ENCODE measurements at places on chromosomes 3 and 15.

DNA sequence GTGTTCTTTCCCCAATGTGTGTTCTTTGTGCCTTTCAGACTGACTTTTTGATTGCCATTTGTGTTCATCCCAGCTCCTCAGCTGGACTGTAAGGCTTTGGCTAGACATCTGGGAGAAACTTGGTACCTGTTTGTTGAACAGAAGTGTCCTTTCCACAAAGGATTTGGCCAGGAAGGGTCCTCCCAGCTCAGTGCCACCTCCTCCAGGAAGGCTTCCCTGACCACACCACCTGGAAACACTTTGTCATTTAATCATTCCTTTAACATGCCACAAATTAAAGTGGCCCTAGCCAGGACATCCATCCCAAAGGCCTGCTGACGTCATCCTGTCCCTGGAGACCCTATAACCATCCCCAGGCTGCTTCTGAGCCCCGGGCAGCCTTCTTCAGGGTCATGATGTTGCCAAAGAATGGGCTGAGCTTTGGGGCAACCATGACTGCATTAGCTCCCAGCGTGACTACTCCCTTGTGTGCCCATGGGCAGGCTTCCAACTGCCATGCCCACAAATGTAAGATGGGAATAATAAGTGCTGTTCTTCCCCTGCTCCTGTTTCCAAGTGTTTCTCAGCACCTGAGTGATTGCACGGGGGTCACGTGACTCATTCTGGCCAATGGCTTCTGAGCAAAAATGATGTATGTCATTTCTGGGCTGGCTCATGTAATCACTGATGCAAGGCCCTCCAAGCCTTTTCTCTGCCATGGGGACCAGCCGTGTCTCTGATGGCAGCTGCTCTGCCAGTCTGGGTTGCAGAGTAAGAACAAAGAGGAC lies 112.5 kb upstream of the SMAD3 start:
- DNase-seq, result no peak

- DNase-seq, result no peak
Observed at GRCh38 chr15:54091651-54092050, 113.4 kb downstream of the UNC13C start.

- no peak for DNase-seq
Observed at GRCh38 chr3:174425422-174425821, 433.7 kb upstream of the NAALADL2 start.

GRCh38 chr3:48597408-48597800 lies 2.3 kb upstream of the COL7A1 start:
- DNase-seq, result no peak

DNA sequence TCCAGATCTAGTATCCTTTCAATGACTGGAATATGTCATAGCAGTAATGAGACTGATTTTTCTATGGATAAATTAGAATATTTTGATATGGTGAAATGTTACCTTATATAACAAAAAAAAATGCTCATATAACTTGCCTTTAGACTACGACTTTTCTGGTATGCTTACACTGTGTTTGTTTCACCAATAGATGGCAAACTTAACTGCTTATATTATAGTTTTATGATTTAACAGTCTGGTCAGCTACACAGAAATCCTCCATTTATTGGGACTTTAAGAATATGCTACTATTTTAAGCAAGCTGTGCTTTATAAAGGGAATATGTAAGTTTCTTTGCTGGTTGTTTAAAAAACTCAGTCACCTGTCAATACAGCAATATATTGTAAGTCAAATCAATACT lies 205.6 kb downstream of the VGLL3 start:
- DNase-seq, result no peak

- DNase-seq, result no peak
Observed at GRCh38 chr3:196159952-196160804, 51.0 kb downstream of the ZDHHC19 start.

- no peak for DNase-seq
Observed at GRCh38 chr3:48695393-48695753, 9.7 kb upstream of the NCKIPSD start.

DNA sequence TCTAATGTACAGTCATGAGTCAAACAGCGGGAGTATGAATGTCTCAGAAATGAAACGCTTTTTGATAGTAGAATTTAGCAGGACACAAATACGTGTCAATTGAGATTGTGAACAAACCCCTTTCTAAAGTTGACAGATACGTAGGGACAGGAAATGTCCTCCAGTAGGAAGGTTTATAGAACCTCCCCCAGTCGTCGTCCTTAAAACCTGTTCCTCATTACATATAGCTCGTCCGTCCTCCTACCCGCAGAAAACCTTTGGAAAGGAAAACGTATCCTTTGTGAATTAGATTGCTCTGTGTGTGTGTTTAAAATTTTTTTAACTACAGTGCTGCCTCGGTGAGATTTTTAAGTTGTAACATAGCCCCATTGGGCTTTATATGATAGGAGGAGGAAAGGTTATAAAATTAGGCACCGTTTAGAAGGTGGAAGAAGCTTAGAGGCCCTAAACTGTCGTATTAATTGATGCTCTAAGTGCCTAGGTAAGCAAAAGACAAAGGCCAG lies 4.1 kb downstream of the UBE2E1 start:
- DNase-seq, result no peak

DNA sequence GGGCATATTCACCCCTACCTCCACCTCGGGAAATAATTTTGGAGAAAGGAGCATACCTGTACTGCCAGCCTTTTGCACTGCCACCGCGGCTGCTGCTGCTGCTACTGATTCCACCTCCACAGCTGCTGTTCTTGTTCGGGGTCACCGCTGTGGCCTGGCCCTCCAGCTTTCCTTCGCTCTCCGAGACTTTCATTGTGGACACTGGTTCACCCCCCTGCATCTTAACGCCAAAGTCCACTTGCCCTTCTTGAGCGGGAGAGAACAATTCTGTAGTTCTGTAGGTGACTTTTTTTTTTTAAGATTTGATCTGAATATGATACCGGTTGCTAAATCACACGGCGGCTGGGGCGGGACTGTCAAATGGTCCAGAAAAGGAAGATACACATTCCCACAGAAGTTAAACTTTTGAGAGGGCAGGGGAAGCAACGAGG lies 701 bp downstream of the OSBPL11 start:
- no peak for DNase-seq

DNA sequence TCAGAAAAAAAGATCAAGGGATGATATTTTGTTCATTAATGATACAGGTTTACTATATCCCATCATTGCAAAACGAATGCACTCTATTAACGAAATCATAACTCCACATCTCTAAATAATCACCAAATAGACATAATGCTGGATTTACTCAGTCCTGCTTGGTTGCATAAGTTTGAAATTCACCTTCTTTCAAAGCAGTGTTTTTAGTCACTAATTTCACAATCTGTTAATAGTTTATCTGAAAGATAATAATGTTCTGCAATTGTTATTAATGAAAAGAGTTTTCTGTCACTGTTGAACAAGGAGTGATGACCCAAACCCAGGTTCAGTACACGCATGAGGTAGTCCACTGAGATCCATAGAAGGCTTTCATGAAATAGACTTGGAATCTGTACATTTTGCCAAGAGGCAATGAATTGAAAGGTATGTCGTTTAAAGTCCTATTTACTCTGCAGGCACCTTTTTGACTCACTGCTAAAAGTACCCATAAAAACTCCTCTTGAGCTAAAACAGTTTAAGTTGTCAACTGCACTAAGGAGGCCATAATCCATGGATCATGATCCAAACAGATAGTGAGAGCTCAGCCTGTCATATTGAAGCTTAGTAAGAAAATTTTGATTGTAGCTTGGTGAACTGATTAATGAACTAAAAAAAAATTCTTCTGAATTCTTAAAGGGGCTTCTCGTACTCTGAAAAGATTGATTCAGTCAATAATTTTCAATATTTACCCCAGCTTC lies 75.6 kb upstream of the MBNL1 start:
- no peak for DNase-seq

DNA sequence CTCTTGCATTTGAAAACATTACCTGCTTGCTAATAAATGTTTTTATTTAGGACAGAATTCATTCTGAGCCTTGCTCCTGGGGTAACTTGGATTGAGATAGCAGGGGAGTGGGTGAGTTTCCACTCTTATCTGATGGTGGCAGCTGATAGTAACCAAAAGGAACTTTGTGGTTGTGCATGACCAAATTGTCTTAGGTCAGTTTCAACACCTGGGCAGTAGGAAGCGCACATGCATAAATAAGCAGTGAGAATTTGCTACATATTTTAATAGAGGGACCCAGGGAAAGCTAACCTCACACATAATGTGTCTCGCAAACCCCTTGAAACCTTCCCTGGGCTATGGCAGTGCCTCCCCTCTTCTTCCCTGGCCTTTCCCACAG lies 65.4 kb upstream of the XCR1 start:
- DNase-seq, result no peak

DNA sequence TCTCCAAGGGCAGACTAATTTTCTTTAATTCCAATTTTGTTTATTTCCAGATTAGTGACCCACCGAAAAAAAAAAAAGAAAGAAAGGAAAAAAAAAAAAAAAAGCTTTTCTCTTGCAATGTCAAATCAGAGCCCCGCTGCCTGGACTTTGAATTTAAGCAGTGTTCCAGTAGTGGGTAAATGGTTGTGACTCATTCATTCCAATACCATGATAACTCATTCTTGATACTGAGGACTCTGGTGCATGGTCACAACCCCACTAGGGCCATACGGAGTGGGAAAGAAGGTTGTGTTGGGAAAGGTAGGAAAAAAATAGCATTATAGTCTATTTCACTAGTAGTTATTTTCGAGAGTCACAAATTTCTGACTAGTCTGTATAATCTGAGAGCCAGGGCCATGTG lies 59.1 kb upstream of the COL8A1 start:
- DNase-seq, result no peak

- no peak for DNase-seq
Observed at GRCh38 chr3:111856501-111856900, 2.6 kb upstream of the PHLDB2 start.

- DNase-seq, result no peak
Observed at GRCh38 chr3:14935592-14936345, 11.6 kb upstream of the NR2C2 start.

GRCh38 chr3:37319784-37320183 lies 145.4 kb upstream of the LRRFIP2 start:
- DNase-seq, result no peak

GRCh38 chr3:17639765-17640164 lies 102.7 kb downstream of the TBC1D5 start:
- no peak for DNase-seq

DNA sequence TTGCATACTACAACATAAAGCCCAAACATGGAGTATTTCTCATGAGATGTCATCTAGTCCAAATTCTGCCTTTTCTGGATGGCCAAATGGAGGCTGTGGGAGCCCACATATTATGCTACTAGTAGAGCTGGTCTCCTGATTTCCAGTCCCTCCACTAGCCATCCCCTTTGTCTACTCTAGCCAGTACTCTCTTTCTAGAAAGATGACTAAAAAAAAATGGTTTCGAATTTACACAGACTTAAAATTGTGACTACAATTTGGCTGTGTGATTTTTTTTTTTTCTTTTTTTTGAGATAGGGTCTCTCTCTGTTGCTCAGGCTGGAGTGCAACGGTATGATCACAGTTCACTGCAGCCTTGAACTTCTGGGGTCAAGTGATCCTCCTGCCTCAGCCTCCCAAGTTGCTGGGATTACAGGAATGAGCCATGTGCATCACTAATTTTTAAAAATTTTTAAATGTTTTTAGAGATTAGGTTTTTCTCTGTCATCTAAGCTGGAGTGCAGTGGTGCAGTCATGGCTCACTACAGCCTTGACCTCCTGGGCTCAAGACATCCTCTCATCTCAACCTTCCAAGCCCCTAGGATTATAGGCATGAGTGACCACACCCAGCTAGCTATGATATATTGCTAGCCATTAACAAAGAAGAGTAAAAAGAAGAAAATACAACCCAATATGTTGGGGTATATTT lies 273.9 kb downstream of the ADAMTSL3 start:
- no peak for DNase-seq

All from DMS 273 treated with DMSO at 0.1 percent for 48 hours (cell line).